ENCODE measurements at places on chromosomes 11 and 22.

GRCh38 chr11:96448225-96448624, 58.4 kb downstream of the JRKL start:
- DNase-seq = no peak

DNA sequence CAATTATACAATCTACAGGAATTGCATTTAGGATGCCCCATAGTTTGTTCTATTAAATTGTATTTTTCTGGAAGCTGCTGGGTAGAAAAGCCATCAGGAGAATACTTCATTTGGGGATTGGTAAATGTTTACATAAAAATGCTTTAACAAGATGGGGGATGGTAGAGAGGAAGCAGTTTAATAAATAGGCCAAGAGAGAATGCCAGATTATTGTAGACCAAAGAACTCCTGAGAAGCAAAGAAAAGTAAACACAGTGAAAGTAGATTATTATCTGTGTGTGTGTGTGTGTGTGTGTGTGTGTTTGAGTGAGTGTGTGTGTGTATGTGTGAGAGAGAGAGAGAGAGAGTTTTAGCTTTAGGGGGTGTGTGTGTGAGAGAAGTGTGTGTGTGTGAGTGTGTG, 820.4 kb upstream of the CCDC90B start:
- DNase-seq = no peak

DNA sequence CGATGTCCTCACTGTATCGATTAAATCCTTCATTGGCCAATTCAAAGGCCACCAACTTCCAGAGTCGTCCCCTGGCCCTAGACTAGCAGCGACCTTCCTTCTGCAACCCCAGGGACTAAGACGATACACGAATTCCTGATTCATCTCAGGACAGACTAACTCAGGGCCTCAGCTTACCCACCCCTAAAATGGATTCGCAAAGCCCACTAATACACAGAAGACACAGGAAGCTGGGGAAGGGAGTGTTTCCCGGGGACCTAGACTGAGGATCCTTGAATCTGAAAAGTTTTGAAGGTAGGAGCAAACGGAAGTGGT, 509 bp downstream of the LAMTOR1 start:
- no peak for DNase-seq

DNA sequence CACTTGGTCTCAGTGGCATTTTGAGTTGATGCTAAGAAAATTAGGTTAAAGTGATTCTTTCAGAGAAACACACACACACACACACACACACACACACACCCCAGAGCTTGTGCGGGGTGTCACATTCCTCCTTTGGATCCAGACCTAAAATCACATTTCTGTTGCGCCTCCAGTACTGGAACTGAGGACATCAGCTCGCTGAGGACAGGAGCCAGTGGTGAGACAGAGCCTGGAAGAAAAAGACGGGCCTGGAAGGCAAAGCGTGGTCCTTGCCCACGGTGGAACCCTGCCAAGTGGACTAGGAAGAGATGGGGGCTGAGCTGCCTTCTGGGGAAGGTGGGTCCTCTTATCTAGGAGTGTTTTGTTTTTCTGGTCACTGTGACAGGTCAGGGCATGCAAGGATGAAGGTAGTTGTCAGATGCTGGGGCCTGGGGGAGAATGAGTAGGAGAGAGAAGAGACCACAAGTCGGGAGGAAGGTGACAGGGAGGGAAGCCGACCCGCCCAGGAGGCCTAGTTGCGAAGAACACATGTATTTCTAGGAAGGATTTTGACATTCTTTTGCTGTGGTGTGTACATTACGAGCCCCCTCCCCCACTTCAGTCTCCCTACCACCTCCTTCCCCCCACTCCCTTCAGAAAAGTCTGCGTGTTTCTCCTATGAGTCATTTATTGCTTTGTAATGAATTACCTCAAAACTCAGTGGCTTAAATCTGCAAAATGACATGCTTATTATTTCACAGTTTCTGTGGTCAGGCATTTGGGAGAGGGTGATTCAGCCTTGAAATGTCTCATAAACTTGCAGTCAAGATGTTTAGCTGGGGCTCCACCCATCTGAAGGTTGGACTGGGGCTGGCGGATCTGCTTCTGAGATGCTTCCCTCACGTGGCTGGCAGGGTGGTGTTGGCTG, 4.8 kb upstream of the ELFN2 start:
- peak; percentile 63 for DNase-seq

DNA sequence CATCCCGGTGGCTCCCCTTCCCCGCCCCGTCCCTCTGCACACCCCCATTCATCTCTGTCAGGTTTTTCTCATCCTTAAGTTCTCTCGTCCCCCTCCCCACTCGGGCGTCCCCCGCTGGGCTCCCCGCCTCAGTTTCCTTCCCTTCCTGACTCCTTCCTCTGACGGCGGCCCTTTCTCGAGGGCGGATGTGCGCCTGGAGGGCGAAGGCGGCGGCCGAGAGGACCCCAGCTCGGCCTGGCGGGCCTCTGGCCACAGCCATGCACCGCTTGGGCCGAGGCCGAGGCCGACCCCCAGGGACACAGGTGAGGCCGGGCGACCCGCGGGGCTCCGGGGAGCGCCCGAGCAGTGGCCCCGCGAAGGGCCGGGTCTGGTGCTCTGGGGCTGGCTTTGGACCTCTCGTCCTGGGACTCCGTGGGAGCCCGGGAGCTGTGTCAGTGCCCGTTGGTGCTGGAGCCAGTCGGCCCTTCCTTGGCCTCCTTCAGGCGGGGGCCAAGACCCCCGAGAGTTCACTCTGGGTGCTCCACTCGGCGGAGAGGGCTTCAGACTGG, 2.9 kb downstream of the PHLDB1 start:
- DNase-seq = no peak

- no peak for DNase-seq
Observed at GRCh38 chr11:2566223-2567025, 121.6 kb downstream of the KCNQ1 start.

DNA sequence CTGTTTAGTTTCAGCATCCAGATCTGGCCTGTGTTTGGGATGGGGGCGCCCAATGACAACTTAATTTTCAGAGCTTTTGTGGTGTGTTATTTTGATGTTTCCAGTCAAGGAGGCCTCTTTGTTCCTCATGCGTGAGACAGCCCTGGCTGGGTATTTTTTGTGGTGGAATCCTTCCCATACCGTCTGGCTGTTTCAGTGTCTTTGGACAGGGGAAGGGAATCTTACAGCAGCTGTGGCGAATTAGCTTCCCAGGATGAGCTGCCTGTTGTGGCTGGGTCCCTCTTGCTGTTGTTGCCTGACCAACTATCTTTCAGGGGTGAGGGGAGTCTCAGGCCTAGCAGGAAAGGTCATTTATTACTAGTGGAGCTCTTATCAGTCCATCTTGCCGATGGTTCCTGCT, 138.8 kb downstream of the ARHGAP20 start:
- no peak for DNase-seq

- no peak for DNase-seq
Observed at GRCh38 chr11:108223348-108224149, 682 bp downstream of the ATM start.

GRCh38 chr11:71321433-71322191, 69.2 kb upstream of the SHANK2 start:
- DNase-seq = no peak

- no peak for DNase-seq
Observed at GRCh38 chr11:118895093-118896039, 11.7 kb downstream of the CXCR5 start.

DNA sequence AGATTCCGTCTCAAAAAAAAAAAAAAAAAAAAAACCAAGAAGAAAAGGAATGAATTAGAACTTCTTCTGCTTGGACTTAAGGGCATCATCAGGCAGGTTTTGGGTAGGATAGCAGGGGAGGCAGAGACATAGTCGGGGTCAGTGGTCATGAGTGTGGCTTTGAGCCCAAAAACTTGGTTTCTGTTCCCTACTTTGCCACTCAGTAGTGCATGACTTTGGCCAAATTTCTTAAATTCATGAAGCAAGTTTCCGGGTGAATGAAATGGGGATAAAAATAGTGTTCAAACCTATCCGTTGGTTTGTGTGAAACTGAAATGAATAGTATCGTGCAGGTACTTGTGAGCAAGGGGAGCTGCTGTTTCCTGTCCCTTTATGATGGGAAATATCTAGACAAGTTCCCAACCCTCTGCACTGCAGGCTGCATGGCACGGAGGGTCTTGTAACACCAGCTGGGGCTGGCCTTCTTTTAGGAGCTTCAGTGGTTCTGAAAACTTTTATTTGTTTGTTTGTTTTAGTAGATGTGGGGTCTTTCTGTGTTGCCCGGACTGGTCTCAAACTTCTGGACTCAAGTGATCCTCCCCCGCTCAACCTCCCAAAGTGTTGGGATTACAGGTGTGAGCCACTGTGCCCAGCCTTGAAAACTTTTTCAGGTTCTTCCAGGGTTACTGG, 18.4 kb downstream of the NEAT1 start:
- DNase-seq = no peak

- DNase-seq = no peak
Observed at GRCh38 chr11:859394-860131, 16.9 kb downstream of the TSPAN4 start.

DNA sequence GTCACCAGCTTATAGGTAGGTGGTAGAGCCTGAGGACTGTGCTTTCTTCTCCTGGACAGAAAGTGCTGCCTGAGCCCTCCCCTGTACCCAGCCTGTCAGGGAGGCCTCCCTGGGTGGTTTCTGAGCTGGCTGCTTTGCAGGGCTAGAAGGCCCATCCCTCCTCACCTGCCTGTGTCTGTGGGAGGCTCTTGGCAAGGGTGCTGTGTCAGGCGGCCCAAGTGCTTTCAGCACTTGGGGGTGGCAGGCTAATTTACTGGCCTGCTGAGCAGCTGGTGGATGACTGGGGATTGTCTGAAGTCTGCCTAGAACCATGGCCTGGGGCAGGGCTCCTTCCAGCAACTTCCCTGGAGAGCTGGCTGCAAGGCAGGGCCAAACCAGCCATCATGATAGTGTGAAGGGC, 139.0 kb upstream of the NAV2 start:
- no peak for DNase-seq

GRCh38 chr11:115765803-115766239, 261.6 kb upstream of the CADM1 start:
- DNase-seq = no peak

GRCh38 chr11:129861702-129862522, 33.5 kb downstream of the NFRKB start:
- no peak for DNase-seq

DNA sequence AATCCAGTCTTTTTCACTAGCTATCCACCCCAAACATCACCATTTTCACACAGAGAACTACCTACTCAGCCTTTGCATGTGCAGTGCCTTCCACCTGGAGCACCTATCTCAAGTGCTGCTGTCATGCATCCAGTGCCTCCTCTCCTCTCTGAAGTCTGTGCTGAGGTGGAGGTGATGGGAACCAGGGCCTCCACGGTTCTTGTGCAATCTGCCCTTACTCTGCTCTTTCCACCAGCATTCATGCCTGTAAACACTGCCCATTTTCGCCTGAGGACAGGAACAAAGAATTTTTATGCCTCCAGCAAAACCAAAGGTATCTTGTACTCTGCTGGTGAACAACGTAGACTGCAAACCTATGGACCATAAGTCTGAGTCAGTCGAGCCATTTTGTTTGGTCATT, 27.0 kb downstream of the PITPNB start:
- no peak for DNase-seq

GRCh38 chr22:17479135-17479534, 84.2 kb upstream of the SLC25A18 start:
- no peak for DNase-seq

DNA sequence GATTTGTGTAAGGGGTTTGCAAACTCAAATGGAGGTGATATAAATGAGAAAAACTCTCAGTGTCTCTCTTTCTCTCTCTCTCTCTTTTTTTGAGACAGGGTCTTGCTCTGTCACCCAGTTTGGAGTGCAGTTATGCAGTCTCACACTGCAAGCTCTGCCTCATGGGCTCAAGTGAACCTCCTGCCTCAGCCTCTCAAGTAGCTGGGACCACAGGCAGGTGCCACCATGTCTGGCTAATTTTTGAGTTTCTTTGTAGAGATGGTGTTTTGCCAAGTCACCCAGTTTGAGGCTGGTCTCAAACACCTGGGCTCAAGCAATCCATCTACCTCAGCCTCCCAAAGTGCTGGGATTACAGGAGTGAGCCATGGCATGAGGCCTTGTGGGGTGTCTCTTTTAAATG, 2.9 kb downstream of the BIRC3 start:
- no peak for DNase-seq

DNA sequence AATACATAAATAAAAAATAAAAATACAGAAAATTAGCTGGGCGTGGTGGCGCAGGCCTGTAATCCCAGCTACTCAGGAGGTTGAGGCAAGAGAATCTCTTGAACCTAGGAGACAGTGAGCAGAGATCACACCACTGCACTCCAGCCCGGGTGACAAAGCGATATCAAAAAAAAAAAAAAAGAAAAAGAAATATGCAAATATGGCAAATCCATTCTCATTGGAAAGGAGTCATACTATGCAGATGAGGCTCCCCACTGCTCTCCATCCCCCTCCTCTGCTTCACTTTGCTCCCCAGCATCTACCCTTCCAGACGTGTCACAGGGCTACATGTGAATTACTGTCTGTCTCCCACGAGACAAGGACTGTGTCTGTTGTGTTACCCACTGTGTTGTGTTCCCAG, 36.3 kb upstream of the PDGFB start:
- no peak for DNase-seq

GRCh38 chr11:92688416-92688815, 281.0 kb upstream of the MTNR1B start:
- DNase-seq = no peak

DNA sequence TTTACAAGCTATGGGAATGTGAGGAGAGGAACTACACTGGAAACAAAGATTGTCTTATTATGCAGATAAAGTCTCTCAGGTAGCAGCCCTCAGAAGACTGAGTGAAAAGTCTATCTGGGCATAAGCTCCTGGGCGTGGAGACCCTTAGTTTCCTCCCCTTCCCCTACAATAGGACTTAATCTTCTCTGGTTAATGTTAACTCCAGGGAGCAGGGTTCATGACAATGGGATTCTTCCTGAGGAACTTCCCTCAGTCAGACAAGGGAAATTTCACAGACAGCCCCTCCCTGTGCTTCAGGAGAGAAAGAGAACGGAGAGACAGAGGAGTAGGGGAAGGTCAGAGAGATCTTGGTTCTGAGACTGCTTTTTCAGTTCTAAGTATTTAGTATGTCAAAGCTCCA, 1428.6 kb downstream of the LRRC4C start:
- DNase-seq = no peak

DNA sequence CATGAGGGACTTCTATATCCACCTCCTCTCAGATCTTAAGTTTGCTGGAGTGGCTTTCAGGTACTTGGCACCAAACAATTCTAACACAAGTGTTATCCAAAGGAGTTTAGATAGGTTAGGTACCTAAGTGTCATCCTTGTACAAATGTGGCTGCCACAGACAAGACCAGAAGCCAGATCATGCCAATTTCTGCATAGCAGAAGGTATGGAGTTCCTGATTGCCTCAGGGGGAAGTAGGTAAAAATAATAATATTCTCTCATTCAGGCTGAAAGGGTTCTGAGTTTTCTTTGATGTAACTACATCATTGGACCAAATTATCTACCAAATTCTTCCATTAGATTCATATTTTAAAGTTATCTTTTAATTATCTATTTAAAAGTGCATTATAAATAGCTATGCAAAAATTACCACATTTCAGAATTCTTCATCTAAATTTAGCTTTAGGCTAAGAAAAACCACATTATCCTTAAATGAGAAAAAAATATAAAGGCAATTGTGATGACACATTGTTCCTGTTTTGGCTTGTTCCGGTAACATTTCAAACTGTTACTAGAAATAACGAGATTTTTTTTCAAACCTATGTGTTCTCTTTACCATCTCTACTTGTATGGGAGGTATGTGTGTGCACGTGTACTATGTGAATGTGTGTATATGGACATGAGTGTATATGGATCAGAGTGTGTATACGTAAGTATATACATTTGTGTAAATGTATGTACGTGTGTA, 66.2 kb upstream of the POU2AF2 start:
- no peak for DNase-seq

- no peak for DNase-seq
Observed at GRCh38 chr11:21179770-21180169, 510.4 kb downstream of the NELL1 start.
